ENCODE measurements at places on chromosomes 7 and 10.

DNA sequence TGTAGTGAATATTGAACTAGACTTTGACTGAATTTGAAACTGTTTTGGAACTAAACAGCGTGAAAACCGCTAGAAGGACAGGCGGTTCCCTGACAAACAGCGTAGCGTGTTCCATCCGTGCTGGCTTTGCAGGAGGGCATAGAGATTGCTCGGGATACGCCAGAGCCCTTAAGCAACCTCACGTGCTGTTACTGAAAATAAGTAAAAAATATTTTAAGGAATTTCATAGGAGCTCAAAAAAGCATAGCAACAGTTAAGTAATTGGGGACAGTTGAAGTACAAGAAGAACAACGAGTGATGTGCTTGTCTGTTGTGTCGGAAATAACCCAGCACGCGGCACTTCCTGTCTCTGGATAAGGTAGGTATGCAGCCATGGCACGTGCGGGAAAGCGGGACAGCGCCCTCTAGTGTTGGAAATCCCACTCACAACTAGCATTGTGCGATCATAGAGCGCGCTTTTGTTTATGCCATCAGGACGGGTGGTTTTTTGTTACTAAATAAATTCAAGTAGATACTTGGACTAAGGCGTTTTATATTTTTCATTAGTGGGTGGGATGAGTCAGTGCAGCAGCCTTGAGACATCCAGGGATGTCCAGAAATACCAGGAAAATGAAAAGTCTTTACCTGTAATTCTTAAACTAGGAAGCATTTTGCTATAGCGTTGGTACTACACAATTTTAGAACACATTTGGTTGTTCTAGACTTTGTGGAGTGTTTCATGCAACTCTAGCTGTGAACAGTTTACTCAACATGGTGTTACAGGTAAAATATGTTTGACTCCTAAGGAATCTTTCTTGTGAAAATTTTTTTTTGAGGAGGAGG is 50.4 kb downstream of the DNAJB6 start:
- DNase-seq: peak; percentile 36
- no peaks in the 10 kb centered on the region for H3K27me3 ChIP-seq
- peak overlapping the region; percentile 20 for H3K27ac ChIP-seq
- H3K36me3 ChIP-seq: peaks cover 23% of the 10 kb centered on the region
- H3K4me3 ChIP-seq: no peak overlapping the region

DNA sequence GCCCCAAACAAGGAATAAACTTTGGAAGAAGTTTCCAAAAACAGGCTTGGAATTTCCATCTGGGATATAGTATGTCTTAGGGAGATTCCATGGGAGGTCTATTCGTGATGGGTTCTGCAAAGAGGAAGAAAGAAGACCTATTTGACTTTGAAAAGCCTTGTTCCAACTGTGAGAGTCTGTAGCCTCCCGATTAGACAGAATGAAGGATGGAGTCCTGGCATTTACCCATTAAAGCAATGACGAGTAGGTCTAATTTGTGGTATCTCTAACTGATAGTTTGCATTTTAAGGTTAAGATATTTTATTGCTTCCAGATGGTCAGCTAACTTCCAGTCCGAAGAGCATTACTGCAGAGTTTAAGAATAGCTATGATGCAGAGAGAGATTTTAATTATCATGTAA is 19.5 kb upstream of the GALNT17 start:
- no peaks in the 10 kb centered on the region for H3K36me3 ChIP-seq
- H3K4me3 ChIP-seq: no peak overlapping the region
- no peak overlapping the region for H3K27ac ChIP-seq
- DNase-seq: no peak
- H3K4me1 ChIP-seq: no peaks in the 10 kb centered on the region

- peak overlapping the region; percentile 36 for H3K27ac ChIP-seq
- no peaks in the 10 kb centered on the region for H3K27me3 ChIP-seq
- DNase-seq: no peak
- peaks cover 5% of the 10 kb centered on the region for H3K4me1 ChIP-seq
- no peaks in the 10 kb centered on the region for H3K36me3 ChIP-seq
Measured at GRCh38 chr10:115974816-115975430, 298.1 kb downstream of the GFRA1 start.

GRCh38 chr7:81234896-81235295 is 316.0 kb upstream of the SEMA3C start:
- no peaks in the 10 kb centered on the region for H3K4me1 ChIP-seq
- no peak for DNase-seq
- no peaks in the 10 kb centered on the region for H3K27me3 ChIP-seq
- H3K36me3 ChIP-seq: no peaks in the 10 kb centered on the region

GRCh38 chr7:50594734-50595485 is 29.7 kb upstream of the DDC start:
- H3K4me3 ChIP-seq: no peak overlapping the region
- no peak for DNase-seq
- no peaks in the 10 kb centered on the region for H3K27me3 ChIP-seq
- no peak overlapping the region for H3K27ac ChIP-seq
- H3K4me1 ChIP-seq: no peaks in the 10 kb centered on the region

All from esophagus squamous epithelium (tissue), 5 donors.